GM04503 (cell line): ENCODE measurements at places on chromosomes 12 and 14.

GRCh38 chr12:104656921-104657320 lies 200.2 kb downstream of the CHST11 start:
- DNase-seq, result peak; percentile 50

GRCh38 chr14:41298328-41298690 lies 308.4 kb upstream of the LRFN5 start:
- DNase-seq, result no peak

DNA sequence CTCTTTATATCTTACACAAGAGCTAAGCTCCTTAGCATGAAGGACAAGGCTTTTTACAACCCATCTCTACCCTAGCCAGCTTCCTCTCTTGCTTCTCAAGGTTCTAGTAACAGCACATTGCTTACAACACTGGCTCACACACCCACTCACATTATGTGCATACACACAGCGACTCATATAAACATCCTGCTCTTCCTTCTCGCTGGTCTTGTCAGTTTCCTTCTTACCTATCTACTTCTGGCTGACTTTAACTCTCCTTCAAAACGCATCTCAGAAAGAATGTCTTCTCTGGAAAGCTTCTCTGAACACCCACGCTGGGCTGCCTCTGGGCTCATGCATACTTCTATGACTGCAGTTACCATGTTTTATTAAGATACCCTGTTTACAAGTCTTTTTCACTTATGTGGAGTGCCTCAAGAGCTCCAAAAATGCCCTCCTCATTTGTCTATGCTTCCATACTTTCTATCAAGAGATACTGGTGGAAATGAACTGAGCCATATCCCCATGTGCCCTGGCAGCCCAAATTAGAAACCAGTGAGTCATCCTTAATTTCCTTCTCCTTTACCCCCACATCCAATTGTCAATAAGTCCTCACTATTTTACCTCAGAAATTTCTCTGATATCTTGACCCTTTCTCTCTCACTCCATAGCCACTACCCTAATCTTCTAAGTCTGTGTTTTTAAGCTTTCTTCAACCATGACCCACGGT lies 126.9 kb upstream of the KRAS start:
- DNase-seq, result peak; percentile 25

DNA sequence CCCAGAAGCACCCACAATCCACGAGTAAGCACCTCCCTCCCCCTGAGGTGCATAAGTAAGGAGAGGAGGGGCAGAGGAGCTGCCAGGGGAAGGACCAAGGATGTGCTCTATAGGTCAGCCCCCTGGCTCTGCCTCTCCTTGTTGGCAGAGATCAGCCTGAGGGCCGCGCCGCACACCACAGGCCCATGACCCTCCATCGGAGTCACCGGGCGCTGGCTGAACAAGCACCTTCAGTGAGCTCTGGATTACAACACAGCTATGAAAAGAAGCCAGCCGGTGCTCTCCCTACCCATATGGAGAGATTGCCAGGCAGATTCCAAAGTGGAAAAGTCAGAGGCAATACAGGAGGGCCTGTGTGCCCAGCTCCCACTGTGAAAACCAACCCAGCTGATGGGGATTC lies 257.3 kb downstream of the GLT1D1 start:
- no peak for DNase-seq

DNA sequence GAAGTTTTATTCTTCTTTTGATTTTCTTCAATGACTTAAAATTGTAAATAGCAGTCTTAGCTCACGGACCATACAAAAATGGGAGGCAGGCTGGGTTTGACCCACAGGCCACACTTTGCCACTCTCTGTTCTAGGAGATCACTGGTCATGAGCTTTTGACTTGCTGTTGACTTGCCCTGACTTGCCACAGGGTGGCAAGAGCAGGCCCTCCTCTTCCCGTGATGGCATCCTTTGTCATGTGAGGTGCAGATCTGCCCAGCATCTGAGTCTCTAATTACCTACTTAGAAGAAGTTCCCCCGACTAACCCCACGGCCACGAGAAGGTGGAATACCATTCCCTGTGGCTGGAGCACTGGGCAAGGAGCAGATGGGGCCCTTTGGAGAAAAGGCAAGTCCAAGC lies 81.0 kb upstream of the SCAF11 start:
- DNase-seq, result no peak

GRCh38 chr12:47884501-47884900 lies 20.3 kb downstream of the VDR start:
- no peak for DNase-seq

- DNase-seq, result no peak
Observed at GRCh38 chr14:37452323-37452722, 142.7 kb downstream of the FOXA1 start.

- DNase-seq, result no peak
Observed at GRCh38 chr14:90547250-90547649, 150.4 kb downstream of the CALM1 start.

DNA sequence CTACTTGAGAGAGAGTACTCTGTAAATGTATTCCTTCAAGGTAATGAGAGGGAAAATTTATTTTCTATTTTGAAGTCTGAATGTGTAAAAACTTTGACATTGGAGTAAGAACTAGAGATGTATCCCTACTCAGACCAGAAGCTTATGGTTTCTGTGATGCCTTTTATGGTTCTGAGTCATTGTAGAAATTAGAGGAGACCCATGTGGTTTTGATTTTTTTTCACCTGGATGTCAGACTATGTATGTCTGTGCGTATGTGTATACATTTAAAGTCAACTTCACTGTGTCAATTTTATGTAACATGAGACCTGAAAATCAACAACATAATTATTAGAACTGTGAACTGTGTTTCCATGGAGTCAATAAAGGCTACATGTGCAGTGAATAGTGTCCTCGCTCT lies 302.0 kb downstream of the TRHDE start:
- no peak for DNase-seq

- DNase-seq, result peak; percentile 93
Observed at GRCh38 chr14:68210729-68211299, 391.2 kb downstream of the RAD51B start.

DNA sequence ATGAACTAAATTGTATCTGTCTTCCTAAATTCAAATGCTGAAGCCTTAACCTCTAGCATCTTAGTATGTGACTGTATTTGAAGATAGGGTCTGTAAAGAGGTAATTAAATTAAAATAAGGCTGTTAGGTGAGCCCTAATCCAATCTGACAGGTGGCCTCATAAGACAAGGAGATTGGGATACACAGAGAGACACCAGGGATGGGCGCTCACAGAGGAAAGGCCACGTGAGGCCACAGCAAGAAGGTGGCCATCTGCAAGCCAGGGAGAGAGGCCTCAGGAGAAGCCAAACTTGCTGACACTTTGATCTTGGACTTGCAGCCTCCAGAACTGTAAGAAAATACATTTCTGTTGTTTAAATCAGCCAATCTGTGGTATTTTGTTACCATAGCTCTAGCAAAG lies 110.6 kb downstream of the GTF2A1 start:
- no peak for DNase-seq

GRCh38 chr14:84493779-84494178 lies 1036.2 kb upstream of the FLRT2 start:
- DNase-seq, result no peak

- peak; percentile 78 for DNase-seq
Observed at GRCh38 chr12:10027721-10028120, 2.8 kb upstream of the CLEC9A start.

DNA sequence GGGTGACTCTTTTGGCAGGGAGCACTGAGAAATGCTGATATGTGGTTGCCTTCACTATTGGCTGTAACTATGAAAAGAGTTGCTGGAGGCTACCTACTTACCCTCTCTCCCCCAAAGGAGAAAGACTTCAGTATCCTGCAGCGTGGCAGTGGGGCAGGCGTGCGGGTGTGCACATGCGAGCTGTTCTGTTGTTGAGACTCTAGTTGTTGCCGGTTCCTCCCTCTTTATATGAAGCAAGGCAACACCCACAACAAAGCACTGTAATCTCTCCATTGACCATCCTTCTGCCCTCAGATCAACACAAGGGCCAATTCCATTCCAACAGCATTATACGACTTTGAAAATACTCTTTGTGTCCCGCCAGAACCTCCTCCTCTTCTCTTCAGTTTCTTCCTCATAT lies 259.4 kb downstream of the CACNA1C start:
- no peak for DNase-seq

DNA sequence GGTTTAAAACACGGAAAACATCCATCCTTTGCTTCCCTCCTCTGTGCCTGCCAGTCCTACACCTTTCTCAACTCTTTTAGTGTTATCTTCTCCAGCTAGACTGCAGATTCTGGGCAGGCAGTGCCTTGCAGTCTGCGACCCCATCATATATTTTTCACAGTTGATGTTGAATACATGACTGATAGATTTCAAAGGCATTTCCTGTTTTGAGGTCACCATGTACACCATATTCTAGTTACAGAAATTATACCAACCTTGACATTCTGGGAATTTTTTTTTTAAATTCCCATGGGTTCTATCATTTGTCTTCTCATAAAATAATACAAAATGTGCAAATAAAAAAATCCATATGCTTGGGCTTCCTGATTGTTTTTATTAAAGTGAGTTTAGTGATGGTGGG lies 16.6 kb downstream of the SOCS2 start:
- no peak for DNase-seq

- DNase-seq, result no peak
Observed at GRCh38 chr12:91561301-91561957, 378.8 kb upstream of the DCN start.

- no peak for DNase-seq
Observed at GRCh38 chr12:50088577-50089335, 3.6 kb downstream of the SMARCD1 start.

DNA sequence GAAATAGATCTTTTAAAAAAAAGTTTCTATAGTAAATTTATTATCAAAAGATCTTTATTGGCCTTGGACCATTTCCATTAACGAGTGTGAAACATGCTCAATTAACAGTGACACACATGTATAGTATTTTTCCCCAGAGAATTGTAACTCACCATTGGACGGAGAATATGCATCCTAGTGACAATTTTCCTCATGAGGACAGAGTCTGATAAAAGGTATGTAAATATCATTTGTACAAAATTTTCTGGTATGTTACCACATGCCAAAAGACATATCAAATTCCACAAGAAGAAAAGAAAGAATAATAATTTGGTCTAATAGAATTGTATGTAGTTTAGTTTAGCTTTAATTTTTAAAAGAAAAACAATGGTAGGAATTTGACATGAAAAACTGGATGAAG lies 1096.0 kb upstream of the FLRT2 start:
- no peak for DNase-seq

DNA sequence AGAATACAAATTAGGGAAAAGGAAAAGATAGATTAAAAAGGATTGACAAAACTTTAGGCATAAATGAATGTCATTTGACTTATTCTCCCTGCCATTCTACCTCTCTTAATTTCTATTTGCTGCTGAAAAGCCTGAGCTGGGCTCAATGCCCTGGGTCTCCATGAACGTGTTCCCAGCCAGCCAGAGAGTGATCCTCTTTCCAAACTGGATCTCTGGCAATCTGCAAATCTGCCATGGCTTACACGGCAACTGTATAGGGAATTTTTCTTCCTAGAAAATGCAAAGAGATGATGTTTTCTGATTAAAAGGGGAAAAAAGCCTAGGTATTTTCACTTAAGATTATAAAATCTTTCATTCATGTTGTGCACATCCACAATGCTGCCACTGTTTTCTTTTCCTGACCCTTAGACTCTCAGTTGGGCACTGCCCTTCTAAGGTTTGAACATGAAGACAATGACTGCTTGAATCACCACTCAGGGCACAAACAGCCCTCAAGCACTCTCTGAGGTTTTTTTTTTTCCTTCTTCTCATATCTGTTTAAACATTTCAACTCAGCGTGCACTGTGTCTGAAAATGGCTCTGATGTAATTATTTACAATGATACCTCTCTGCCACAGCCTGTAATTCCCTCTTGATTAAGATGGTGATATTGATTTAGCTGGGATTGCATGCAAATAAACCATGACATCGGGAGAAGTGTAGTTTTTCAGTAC lies 60.3 kb downstream of the DACT1 start:
- no peak for DNase-seq

DNA sequence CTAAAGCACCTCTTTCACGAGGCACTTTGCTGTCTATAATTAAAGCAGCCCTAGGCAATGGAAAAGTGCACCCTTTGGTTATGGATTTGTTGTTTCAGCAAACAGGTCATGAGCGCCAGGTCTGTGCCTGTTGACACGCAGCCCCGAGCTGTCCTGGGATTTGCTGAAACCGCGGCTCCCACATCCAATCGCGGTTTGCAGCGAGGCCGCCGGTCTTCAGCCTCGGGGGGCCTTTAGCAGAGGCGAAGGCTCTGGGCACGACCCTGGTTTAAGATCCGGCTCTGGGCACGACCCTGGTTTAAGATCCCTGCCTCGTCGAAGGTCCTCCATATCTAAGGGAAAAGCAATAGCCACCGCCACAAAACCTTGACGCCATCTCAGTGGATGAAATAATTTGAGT lies 79.2 kb downstream of the GLT1D1 start:
- no peak for DNase-seq

DNA sequence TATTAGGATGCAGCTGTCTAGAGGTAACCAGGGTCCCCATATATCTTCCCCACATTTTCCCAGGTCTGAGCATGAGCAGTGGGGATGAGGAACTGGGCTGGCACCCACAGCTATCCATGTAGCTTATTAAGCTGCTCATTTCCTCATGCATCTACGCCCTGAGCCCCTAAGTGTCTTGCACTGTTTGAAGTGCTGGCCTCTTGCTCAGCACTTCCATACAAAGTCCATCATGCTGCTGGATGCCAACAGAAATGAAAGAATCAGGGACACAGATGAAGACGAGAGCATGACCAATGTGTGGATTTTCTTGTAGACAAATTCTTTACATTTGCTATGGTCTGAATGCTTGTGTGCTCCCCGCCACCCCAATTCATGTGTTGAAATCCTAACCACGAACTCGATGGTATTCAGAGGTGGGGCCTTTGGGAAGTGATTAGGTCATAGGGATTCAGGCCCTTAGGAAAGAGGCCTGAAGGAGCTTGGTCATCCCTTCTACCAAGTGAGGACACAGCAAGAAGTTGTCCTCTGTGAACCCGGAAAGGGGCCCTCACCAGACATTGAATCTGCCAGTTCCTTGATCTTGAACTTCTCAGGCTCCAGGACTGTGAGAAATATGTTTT lies 54.5 kb downstream of the C12orf75 start:
- peak; percentile 57 for DNase-seq

DNA sequence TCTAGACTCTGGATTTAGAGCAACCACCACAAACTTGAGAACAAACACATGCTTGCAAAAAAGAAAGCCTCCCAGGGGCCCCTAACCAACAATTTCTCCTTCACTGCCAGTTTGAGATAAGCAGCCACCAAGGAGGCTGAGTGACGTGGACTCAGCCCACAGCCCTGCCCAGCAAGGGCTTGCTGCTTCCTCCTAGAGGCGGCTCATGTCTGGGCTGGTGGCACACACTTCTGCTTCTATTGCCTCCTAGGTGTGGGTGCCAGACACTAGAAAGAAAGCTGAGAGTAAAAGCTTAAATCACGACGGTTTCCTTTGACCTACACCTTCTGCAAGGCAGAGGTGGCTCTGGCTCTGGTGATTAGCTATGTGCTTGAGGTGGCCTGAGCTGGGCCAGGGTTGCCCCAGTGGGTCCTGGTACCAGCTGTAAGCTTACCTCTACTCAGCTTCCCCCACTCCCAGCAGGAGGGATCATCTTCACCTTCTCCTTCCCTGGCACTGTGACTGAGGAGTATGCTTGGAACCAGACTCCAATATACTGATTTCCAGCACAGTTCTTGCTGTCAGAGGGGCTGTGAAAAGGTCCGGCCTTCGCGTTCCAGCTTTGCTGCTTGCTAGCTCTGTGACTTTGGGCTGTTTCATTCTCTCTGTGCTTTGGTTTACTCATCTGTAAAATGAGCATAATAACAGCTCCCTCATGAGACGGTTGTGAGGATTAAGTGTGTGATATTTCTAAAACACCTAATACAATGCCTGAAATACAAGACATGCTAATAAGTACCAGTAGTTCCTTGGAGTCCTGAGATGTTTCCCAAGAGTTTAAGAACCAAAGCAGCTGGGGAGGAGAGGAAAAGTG lies 89.7 kb upstream of the PARP11 start:
- DNase-seq, result no peak

GRCh38 chr12:1912580-1913376 lies 5.7 kb downstream of the CACNA2D4 start:
- no peak for DNase-seq
